RWPE2 (cell line): ENCODE measurements at places on chromosomes 13 and 19.

GRCh38 chr19:42249769-42250168 is 5.2 kb downstream of the ERF start:
- DNase-seq: no peak

- DNase-seq: no peak
These were observed 4.6 kb downstream of the GRIN2D start for GRCh38 chr19:48398102-48398374.

DNA sequence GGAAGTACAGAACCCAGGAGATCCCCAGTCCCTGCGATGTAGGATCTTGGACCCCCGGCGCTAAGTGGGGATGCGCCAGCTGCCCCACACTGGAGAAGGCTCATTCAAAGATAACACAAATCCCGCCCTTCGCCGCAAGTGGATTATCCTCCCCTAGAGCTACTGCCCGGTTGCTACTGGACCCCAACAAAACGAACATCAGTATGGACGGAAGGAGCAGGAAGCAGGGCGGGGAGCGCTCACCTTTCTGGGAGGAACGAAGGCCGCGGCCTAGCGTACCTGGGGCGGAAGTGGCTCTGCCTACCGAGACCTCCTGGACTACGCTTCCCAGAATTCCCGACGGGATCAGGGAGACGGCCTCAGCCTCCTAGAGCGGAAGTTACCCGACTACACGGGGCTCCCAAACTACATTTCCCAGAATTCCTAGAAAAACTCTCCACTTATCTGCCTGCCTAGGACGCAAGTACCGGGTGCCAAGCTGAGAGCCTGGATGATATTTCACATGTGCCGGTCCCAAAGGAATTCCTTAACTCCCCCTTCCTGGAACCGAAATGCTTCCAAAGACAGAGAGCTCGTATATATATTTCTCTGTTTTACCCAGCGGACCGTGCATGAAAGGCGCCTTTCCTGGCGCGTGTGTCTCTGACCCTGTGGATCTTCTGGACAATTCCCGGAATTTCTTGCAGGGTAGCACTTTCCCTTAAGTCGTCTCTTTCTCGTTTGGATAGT is at the start of gene ZNF112:
TSS of gene ZNF112 (minus strand) at position 298 of the 729 bp plus-strand sequence. CDS start 16,141 bp downstream, outside the sequence.
- peak; percentile 94 for DNase-seq

GRCh38 chr19:39413272-39413910 is 922 bp downstream of the PLEKHG2 start:
- DNase-seq: no peak

- DNase-seq: no peak
These were observed 1891.6 kb upstream of the PCDH20 start for GRCh38 chr13:63307228-63307627.

DNA sequence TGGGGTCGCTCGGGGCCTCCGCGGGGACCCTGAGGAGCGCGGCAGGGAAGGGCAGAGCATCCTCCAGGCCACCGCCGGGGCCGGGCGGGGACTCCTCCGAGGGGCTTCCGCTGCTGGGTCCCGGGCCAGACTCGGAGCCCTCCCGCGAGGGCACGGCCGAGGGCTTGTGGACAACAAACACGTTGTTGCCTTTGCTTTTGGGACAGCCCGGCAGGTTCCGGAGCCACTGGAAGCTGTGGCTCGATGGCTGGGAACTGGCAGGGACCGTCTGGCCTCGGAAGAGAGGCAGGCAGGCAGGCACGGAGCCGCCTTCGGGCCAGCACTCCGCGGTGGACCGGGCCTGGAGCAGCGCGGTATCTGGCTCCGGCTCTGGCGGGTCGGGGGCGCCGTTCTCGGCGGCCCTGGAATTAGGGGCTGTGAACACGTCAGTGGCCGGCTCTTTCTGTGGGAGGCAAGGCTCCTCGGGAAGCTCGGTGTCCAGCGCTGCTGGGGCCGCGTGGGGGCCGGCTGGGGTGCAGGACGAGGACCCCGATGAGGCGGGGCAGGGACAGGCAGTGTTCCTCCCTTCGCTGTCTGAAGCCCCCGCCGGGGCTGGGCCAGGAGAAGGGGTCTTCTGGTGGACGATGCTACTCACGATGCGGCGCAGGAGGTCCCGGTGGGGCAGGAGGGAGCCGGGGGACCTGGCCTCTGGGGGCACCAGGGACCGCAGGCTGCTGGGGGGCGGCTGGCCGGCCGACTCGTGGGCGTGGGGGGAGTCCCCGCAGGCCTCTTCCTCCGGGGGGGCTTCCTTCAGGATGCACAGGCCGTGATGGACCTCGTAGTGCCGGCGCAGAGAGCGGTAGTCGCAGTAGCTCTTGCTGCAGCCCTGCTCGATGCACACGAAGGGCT is 27.6 kb downstream of the ZNF541 start:
- DNase-seq: no peak

- no peak for DNase-seq
These were observed 82.9 kb upstream of the CACNA1A start for GRCh38 chr19:13588957-13589833.

GRCh38 chr19:54426291-54426931 is 11.1 kb downstream of the TTYH1 start:
- DNase-seq: no peak

DNA sequence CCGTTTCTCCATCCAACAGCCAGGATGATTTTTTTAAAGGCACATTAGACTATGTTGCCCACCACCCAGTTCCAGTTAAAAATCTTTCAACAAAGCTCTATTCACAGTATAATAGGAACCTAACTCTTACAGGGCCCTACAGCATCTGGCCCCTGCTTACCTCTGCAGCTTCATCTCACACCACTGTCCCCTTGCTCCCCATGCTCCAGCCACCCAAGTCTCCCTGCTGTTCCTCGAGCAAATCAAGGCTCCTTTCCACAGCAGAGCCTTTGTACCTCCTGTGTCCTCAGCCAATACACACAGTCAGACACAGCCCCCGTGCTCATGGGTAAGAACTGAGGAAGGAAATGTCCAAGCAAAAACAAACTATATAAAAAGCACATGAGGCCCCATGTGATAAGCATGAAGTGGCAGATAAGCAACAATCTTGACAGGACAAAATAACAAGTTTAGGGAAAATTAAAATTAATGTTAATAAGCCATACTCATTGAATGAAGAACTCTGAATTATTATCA is 67.5 kb downstream of the TSC22D1 start:
- DNase-seq: no peak

- DNase-seq: no peak
These were observed 108.9 kb downstream of the DNAJC15 start for GRCh38 chr13:43132257-43132656.

DNA sequence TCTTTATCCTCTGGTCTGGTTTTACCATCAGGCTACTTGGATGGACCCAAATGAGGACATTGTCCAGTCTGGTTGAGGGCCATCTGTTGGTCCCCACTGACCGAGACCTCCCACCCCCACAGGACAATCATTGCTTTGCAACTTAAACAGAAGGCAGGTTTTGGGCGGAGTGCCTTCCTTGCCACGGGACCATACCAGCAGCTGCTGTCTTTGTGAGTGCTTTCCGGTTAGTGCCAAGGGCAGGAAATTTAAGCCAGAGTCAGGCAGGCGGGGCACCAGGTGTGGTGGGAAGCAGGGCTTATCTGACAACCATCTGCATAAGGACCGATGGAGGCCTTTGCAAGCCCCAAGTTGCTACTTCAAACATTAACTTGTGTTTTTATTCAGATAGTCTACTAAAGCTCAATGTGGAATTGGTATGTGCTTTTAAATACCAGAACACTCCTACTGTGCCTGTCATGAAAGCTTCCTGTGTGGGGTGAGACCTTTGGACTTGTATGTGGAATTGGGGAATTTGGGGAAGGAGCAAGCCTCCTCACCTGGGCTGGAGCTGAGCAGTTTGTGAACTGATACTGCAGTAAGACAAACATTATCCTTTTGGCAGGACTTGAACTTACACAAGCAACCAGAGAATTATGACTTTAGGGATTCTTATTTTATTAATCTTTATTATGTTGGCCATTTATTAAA is 39.3 kb upstream of the UBE2L5 start:
- DNase-seq: no peak

DNA sequence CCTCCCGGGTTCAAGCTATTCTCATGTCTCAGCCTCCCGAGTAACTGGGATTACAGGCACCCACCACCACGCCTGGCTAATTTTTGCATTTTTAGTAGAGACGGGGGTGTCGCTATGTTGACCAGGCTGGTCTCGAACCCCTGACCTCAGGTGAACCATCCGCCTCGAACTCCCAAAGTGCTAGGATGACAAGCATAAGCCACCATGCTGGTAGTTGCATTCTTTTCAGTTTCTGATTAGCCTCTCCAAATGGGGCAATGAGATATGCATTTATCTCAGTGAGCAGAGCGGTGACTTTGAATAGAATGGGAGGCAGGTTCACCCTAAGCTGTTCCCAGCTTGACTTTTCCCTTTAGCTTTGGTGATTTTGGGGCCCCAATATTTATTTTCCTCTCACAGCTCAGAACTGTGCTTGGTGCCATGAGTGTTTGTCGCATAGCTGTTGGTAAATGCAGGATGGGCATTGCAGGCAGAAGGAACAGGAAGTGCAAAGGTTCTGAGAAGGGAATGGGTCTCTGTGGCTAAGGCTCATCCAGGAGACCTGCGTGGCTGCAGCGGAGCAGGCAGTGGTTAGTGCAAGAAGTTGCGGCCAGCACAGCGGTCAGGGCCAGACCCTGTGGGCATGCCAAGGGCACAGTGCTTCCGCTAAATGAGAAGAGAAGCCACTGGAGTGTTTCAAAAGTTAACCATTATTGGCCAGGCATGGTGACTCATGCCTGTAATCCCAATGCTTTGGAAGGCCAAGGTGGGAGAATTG is 20.7 kb downstream of the LYPD3 start:
- DNase-seq: no peak

DNA sequence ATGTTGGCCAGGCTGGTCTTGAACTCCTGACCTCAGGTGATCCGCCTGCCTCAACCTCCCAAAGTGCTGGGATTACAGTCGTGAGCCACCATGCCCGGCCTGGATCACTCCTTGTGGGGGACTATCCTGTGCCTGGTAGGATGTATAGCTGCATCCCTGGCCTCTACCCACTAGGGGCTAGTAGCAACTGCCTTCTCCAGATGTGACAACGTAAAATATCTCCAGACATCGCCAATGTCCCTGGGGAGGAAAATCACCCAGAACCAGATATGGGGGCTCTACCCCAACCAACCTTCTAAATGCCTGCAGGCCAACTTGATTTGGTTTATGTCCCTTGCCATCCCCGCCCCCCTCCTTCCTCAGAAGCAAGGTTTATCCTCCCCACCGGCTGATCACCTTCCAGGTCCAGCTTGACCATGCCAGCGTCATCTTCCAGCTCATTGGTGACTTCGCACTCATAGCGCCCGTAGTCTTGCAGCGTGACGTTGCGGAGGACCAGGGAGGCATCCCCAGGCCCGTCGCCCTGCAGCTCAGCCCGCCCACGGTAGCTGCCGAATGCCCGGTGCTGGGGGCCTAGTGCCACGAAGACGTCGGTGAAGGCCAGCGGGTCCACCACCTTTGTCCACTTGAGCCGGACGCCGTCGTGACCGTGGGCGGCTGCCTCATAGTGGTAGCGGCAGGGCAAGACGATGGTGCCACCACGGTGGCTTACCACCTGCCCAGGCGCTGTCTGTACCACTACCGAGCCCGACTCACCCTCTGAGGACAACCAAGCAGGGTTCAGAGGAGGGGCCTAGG is 12.5 kb downstream of the TM6SF2 start:
- DNase-seq: no peak

DNA sequence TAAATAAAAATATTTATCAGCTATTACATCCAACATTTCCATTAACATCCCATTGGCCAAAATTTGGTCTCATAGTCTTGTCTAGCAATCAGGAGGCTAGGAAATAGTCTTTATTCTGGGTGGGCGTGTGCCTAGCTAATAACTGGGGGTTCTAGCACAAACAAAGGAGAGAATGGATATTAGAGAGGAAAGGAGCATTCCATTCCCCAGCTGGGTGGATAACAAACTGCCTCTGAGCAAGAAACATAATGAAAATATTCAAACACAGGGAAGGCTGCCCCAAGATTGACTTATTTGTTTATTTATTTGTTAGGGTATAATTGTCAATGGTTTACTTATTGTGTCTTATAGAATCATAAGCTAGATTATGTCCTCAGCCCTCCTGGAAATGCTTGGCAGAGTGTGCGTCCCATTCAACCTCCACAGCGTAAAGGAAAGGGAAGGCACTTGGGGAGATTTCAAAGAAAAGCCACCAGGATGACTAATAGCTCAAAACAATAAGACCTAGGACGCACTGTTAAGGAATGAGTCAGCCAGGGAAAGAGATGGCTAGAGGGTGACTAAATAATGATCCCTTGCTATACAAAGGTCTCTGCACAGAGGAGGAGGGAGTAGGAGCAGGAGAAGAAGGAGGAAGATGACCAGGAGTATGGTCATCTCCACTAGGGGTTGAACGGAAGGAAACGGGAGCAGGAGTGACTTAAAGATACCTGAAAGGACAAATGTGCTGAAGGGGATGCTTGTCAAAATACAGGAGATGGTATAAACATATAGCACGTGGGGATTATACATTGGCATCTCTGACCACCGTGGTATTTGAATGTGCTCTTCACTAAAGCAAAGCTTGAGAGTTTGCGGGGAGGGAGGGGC is 23.5 kb upstream of the USP12 start:
- no peak for DNase-seq

GRCh38 chr13:83340170-83340569 is 542.1 kb downstream of the SLITRK1 start:
- no peak for DNase-seq

DNA sequence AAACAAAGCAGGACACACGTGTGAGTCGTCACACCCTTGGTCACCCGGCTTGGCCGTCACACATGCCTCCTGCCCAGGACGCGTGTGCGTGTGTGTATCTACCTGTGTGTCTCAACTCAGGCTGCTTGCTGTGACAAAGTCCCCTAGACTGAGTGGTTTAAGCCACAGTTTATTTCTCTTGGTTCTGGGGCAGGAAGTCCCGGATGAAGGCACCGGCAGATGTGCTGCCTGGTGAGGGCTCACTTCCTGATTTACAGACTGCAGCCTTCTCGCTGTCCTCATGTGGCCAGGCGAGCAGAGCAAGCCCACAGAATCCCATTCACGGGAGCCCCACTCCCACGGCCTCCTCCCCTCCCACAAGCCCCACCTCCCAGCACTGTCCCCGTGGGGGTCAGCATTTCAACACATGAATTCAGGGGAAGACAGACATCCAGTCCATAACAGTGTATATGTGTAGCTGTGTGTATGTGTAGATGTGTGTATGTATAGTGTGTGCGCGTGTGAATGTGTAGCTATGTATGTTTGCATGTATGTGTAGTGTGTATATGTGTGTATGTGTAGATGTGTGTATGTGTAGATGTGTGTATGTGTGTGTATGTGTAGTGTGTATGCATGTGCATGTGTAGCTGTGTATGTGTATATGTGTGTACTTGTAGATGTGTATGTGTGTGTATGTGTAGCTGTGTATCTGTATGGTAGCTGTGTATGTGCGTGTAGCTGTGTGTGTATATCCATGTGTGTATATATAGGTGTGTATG is 51.5 kb downstream of the MCF2L start:
- DNase-seq: no peak

GRCh38 chr19:7820588-7820987 is 9.4 kb upstream of the EVI5L start:
- DNase-seq: no peak
